Kidney (tissue), 22 donors: ENCODE measurements at places on chromosomes 5 and 9. TPM values are rescaled to one million over a fixed set of nuclear protein-coding genes. Genes with fewer than 3 reads are reported as not detected.

The PSD2 gene
- total RNA-seq = 0.13 TPM

The PCDH12 gene
- total RNA-seq = 14.1 TPM

The CYSRT1 gene
- 0.94 TPM for total RNA-seq

The ASPN gene
- 1.5 TPM for total RNA-seq

GRCh38 chr9:99042620-99043019, 62.3 kb upstream of the TGFBR1 start:
- DNase-seq = no peak

DNA sequence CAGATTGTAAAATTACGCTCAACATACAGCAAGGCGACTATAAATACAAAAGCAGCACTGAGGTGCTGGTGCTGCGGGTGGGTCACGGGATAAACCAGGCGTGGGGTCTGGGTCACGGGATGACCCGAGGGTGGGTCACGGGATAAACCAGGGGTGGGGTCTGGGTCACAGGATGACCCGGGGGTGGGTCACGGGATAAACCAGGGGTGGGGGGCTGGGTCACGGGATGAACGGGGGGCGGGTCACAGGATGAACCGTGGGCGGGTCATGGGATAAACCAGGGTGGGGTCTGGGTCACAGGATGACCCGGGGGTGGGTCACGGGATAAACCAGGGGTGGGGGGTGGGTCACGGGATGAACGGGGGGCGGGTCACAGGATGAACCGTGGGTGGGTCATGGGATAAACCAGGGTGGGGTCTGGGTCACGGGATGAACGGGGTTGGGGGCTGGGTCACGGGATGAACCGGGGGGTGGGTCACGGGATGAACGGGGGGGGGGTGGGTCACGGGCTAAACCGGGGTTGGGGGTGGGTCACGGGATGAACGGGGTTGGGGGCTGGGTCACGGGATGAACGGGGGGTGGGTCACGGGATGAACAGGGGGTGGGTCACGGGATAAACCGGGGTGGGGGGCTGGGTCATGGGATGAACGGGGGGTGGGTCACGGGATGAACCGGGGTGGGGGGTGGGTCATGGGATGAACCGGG, 30.2 kb upstream of the SLC9A3 start:
- no peak for DNase-seq

DNA sequence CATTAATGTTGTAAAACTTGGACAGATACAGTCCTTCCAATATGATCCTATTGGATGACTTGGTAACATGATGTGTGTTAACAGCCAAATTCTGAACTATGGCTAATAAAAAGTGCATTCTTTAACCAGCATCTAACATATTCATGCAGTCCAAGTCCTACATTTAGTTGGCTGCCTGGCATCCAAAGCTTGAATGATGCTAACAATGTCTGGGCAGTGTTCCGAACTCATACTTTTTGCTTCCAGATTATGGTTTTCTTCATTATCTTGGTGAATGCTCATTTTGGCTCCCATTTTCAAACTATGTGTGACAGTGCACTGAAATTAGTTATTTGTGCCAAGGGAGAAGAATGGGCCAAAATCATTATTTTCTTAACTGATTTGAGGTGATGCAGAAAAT, 2.8 kb downstream of the FAM174A start:
- DNase-seq = no peak
